ENCODE measurements at places on chromosomes 13 and 19.

DNA sequence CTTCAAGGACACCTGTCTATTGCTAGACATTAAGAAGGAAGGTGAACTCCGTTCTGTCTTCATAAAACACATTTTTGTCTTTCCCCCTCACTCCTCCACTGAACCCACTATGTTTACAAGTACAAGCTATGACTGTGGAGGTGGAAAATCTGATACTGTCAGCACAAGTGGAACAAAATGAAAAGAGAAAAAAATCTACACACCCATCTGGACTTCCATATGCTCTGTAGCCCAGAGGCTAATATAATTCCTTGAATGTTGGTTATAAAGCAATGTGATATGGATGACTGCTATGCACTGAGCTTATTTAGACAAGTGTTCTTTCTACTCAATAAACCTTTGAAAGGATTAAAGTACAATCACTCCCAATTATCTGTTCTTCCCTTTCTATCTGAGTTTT is 713.5 kb downstream of the DIAPH3 start:
- DNase-seq, result no peak

- no peak for DNase-seq
These were observed 3.2 kb downstream of the GTF3A start for GRCh38 chr13:27427641-27428040.

GRCh38 chr13:73069206-73069805 is 10.5 kb downstream of the KLF5 start:
- DNase-seq, result no peak

GRCh38 chr13:110418944-110419343 is 111.9 kb downstream of the COL4A2 start:
- no peak for DNase-seq

DNA sequence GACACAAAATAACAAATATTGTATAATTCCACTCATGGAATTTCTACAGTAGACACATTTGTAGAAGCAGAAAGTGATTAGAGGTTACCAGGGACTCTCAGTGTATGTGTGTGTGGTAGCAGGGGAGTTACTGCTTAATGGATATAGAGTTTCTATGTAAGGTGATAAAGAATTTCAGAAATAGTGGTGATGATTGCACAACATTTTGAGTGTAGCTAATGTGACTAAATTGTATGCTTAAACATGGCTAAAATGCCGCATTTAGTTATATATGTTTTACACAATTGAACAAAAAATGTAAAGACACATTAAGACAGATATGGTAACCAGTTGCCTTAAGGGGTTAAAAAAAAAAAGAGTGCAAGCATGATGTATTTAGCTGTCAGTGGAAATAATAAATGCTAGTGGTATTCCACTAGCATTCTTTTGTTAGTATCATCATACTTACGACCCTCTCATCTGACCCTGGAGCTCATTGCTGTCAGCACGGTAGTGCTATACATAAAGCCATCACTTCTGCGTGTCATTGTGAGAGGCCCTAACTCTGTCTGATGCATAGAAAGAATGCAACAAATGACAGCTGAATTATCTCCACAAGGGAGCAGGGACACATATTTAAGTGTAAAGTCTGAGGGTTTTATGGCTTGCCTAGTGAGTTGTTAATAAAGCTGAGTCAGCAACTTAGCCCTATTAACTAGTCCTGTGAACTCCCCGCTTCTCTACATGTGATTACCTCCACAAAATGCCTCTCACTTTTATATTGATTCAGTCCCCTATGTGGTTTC is 134.1 kb upstream of the RXFP2 start:
- no peak for DNase-seq

- DNase-seq, result no peak
These were observed 78.2 kb downstream of the GGACT start for GRCh38 chr13:100510208-100510957.
